ENCODE measurements at places on chromosomes 7 and 10. TPM values are rescaled to one million over a fixed set of nuclear protein-coding genes. Genes with fewer than 3 reads are reported as not detected.

NUDT5 gene
- total RNA-seq: 50.8 TPM

KIAA1217 gene
- 35.1 TPM for total RNA-seq

VWDE gene
- total RNA-seq: 0.68 TPM

SLC13A1 gene
- total RNA-seq: not detected

- H3K27me3 ChIP-seq: no peaks in the 10 kb centered on the region
- no peaks in the 10 kb centered on the region for H3K4me1 ChIP-seq
- no peak overlapping the region for H3K27ac ChIP-seq
- no peaks in the 10 kb centered on the region for H3K36me3 ChIP-seq
These were observed 45.6 kb downstream of the SORCS1 start for GRCh38 chr10:107118866-107119265.

DNA sequence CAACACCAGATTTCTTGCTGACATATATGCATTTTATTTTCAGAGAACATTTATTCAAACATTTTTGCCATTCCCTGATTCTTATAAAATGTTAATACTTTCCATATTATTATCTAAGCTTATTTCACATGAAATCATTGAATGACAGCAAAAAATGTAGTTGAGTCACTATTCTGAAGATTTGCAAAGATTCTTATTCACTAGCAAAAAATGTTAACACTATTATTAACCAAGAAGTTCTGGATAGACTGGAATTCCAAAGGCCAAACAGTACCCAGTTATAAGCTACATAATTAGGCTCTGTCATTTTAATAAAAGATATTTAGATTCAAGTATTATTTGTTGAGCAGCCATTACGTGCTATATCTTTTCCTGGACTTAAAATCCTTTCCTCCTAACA is 4.3 kb downstream of the GSTO2 start:
- no peak for DNase-seq
- H3K27me3 ChIP-seq: no peaks in the 10 kb centered on the region
- peaks cover 4% of the 10 kb centered on the region for H3K4me1 ChIP-seq
- H3K4me3 ChIP-seq: no peak overlapping the region
- H3K27ac ChIP-seq: no peak overlapping the region
- peaks cover under 1% of the 10 kb centered on the region for H3K36me3 ChIP-seq

- H3K27me3 ChIP-seq: no peaks in the 10 kb centered on the region
- no peaks in the 10 kb centered on the region for H3K4me1 ChIP-seq
- H3K36me3 ChIP-seq: no peaks in the 10 kb centered on the region
- H3K4me3 ChIP-seq: no peak overlapping the region
- no peak for DNase-seq
These were observed 140.6 kb downstream of the KCNMA1 start for GRCh38 chr10:77496941-77497420.
